Osteoblast (primary cell): ENCODE measurements at places on chromosomes 7 and 10.

DNA sequence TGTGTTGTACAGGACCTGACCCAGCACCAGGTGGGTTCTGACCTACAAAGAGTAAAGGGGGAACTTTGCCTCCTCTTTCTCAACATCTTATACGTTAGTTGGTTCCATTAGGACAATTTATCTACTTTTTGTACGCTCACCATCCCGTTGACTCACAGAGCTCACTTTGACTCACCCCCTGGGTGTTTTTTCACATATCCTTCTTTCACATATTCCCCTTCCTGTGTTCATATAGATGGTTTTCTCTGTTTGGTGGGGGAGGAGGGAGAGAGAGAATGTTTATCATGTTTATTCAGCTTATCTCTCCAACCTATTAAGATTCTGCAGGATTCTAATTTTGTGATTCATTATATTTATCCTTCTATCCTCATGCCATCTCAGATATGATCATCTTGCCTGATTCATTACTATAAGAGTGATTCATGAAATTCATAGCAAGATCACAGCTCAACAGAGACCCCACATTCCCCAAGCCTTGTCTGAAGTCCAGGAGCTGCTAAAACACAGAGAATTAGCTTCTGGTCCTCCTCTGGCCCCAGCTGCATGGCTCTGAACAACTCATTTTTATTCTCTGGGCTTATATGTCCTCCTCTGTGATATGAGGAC lies 37.2 kb downstream of the PRSS2 start:
- no peak for DNase-seq

GRCh38 chr10:119608316-119609155 lies 11.8 kb upstream of the TIAL1 start:
- DNase-seq: no peak

GRCh38 chr10:77185696-77186095 lies 451.9 kb downstream of the KCNMA1 start:
- DNase-seq: no peak

DNA sequence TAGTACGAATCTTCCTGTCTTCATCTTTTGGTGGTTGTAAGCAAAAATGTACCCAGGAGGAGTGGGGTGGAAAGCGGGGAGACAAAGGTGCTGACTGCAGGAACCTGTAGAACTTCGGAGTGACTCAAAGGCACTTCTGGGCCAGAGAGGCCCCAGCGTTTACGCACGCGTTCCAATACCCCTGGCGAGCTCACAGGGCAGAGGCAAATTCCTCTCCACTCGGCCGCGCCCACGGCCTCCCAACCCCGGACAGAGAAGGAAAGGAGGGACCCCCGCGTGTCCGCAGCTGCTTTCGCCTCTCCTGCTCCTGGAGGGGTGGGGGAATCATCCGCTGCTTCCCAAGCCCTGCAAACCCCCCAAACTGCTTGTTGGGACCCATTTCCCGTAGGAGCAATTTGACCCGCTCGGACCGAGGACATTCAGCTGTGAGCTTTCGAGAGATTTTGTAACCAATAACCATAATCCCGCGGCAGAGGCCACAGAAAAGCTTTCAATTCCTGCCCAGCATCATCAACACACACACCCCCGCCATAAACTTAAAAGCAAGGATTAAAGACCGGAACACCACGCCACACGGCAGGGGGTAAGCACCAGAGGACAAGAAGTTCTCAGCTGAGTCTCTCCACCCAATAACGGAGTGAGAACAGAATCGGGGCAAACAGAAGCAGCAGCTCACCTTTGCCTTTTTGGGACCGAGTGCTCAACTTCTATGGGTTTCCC lies 2.3 kb downstream of the IGF2BP3 start:
- DNase-seq: peak; percentile 85

DNA sequence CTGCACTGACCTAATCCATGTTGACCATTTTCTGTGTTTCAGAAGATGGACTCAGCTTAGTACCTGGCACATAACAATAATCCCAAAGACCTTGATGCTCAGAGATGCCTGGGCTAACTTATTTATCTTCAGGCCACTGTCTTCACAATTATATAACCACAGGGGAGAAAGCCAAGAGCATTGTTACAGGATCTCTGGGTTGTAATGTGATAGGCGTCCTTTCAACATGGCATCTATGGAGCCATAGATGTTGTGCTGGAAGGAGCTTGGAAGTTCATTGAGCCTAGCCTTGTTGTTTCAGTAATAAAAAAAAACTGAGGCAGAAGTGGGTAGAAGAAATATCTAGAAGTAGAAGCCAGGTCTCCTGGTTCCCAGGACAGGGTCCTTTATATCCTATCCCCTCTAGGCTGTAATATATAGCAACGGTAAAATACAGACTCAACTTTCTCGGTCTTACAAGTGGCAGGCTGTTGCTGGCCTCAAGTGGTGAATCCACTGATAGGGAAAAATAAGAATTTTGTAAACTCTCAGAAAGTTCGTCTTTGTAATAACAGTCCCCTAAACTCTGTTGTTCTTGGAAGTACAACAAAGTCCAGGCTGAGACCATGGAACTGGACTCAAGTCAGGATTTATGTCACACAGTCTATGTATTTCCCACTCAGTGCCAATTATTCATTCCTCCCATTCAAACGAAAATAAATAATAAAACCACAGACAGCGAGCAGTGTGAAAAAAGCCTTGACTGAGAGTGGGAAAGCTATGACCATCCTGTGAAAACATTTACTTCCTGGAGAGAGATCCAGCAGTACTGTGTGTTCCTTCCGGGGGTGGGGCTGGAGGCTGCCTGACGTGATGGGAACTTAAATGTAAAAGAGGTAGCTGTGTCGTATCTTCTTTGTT lies 277.6 kb downstream of the REEP3 start:
- DNase-seq: peak; percentile 94

DNA sequence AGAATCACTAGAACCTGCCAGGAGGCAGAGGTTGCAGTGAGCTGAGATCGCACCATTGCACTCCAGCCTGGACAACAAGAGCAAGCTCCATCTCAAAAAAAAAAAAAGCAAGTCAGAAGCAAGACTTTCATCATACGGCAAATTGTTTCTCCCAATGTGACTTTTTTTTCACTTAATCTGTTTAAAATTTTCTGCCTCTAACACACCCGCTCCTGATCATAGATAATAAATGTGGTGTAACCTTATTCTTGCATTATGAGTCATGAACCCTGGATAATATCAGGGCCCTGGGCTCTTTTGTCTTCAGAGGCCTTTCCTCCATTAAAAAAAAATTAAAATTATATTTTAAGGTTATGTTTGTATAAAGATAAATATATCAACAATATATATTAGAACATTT lies 111.4 kb upstream of the JCAD start:
- peak; percentile 73 for DNase-seq

DNA sequence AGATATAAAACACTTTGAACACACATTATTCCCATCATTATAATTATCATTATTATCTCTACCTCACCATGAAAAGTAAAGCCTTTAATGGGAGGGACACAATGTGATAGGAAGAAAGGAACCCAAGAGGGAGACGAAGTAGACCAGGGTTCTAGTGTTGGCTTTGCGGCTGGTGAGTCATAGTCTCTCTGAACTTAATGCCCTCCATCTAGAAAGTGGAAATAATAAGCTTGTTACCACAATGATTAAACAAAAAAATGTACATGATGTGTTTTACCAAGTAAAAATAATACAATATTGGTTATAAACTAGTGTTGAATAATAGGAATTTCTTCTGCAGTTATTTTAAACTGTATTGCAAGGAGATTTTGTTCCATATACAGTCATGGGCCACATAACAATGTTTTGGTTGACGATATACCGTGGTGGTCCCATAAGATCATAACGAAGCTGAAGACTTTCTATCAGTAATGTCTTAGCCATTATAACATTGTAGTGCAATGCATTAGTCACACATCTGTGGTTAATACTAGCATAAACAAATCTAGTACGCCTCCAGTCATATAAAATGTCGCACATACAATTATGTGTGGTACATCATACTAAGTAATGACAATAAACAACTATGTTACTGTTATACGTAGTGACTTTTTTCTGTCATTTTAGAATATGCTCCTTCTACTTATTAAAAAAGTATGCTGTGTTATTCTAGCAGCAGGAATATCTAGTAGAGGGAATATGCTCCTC lies 450.6 kb upstream of the SORCS1 start:
- DNase-seq: no peak

DNA sequence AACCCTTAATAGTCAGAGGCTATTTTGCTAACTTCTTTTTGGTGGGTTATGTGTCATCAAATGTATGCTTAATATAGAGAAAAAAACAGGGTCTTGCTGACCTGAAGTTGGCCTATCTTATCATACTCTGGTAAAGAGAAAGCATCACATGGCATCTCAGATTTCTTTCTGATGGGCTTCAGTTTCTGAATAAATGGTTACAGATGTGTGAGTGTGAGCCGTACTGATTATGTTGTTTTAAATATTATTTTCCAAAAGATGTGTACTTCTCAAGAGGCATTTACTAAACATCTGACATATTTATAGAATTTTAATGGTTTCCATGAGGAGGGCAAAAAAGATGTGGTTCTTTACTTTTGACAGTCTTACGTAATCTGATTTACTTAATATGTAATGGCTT lies 28.4 kb downstream of the BBS9 start:
- no peak for DNase-seq

- DNase-seq: no peak
Measured at GRCh38 chr10:15588151-15588550, 131.6 kb downstream of the ITGA8 start.

- DNase-seq: no peak
Measured at GRCh38 chr7:28430616-28431015, 18.3 kb downstream of the CREB5 start.

DNA sequence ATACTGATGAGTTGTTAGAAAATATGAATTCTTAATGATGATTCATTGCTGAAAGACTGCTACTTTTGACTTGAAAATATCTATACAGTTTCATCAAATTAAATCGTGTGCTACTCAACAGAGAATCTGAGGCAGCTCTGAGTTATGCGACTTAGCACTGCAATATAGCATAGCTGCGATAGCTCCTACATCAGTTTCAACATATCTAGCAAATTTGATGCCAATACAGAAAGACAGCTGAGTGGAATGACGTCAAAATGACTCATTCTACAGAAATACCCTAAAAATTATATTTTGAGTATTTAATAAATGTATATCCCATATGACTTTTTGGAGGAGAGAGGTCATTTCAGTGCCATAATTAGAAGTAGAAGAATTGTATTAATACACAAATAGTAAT lies 1.1 kb upstream of the TARP start:
- no peak for DNase-seq

GRCh38 chr7:155856656-155857055 lies 44.4 kb upstream of the SHH start:
- no peak for DNase-seq

GRCh38 chr7:140317597-140317996 lies 80.7 kb downstream of the SLC37A3 start:
- no peak for DNase-seq

DNA sequence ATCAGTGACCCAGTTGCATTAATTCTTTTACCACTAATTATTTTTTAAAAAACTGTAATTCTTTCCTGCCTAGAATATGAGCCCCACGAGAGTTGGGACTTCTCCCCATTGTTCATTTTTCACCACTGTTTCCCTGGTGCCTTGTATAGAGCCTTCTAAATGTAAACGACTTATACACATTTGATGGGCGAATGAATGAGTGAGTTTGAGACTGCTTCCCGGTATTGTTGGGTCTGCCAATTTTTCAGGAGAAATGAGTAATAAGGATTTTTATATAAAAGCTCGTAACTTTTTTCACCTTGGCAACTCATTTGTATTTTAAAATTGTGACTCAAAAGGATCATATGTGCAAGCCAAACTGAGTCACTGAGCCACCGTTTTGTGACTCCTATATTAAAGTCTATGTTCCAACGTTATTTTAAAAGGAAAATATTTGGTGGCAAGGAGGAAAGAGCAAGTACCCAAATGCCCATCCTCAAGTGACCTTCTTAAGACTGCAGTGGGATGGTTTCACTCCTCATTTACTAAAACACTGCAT lies 621.3 kb downstream of the KCNMA1 start:
- DNase-seq: peak; percentile 52

- no peak for DNase-seq
Measured at GRCh38 chr10:48522011-48522765, 82.7 kb downstream of the ARHGAP22 start.

- DNase-seq: peak; percentile 14
Measured at GRCh38 chr7:7944619-7945282, 23.8 kb upstream of the GLCCI1 start.

GRCh38 chr7:21450941-21451340 lies 23.1 kb downstream of the SP4 start:
- DNase-seq: no peak

DNA sequence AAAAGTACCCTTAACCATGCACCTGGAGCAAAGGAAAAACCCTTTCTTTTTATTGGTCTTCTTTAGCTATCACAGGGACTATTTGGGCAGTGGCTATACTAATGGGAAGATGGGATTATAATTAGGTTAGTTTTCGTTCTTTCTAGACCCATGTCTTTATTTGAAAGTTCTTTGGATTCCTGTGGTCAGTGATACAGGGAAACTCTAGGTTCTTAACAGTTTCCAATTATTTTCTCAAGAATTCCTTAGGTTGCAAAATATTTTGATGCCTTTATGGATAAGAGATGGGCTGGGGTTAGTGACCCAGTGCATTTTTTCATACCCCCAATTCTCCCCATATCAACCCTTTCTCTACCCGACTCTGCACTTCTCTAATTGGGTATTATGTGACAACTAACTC lies 49.0 kb downstream of the ADD3 start:
- peak; percentile 68 for DNase-seq

DNA sequence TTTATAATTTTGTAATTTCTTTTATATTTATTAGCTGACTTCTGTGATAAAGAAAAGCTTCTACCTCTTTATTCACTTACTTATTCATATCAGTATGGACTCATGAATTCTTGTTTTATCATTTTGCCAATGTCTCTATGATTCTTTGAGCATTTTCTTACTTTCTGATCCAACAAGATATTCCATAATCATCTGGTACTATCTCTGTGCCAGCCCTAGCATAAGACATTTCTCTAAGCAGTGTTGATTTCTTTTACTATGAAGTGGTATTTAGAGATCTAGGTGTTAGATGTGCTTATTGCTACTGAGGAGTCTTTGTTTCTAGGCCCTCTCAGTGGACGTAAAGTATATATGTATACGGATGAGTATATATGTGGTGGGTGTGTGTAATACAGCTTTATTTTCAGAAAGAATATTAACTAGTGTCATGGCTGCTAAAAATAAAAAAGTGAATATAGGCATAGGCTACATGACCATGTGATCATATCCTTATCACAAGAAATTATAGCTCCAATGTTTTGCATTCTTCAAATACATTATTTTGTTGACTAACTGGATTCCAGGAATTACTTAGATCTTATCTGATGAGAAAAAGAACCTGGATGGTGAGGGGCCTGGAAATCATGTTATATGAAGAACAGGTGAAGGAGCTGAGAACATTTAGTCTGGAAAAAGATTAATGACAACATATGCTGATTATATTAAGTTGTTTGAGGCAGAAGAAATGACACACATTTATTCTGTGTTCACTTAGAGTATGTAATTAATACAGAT lies 13.1 kb downstream of the PHTF2 start:
- no peak for DNase-seq
